ENCODE measurements at places on chromosomes 12 and 14.

DNA sequence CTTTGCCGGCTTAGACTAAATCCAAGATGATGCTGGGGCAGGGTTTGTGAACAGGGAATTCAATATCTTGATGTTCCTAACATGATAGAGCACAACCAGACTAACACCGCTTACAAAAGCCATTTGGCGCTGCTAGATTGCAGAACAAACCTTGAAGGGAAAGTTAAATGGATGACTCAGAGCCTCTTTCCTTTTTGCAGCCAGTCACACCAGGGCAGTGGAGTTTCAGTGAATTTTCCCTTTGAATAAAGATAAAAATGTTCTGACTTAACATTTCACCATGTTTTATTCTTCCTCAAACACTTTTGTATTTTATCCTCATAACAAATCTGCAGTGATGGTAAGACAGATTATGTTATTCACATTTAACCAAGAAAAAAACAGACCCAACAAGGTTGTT, 47.3 kb downstream of the PDE6H start:
- no peak for DNase-seq

- DNase-seq: no peak
Observed at GRCh38 chr12:69055706-69056105, 122.7 kb upstream of the CPM start.

DNA sequence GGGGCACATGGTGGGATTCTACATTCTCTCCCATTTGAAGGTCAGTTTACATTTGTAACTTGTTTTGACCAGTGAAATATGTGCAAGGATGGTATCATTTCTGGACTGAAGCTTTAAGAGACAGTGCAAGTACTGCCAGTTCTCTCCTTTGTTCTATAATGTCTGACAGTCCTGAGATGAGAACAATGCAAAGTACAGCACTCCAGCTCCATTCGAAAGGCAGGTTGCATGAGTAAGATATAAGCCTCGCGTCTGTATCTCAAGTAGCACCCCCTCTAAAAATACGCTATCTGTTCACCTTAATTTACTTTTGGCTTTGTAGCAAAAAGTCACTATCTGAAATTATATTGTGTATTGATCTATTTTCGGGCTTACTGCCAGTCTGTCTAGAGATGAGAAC, 1122.2 kb upstream of the TMEM132C start:
- DNase-seq: no peak

- DNase-seq: no peak
Observed at GRCh38 chr12:117842630-117843029, 126.2 kb downstream of the KSR2 start.

GRCh38 chr12:66296176-66296683, 6.1 kb upstream of the HELB start:
- no peak for DNase-seq

DNA sequence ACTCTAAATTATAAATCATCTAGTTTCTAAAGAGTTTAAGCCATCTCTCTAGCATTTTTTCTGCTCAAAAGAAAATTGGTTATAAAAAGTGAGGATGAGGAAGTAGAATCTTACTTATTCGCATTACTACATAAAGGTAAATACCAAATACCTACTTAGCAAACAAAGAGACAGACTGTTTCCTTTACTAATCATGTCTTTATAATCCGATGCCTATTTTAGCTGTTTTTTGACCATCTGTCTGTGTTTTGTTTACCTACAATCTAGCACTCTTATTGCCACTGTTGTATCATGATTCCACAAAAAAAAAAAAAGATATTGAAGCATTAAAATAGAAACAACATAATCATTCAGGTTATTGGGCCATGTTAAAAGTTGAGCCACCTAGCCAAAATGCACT, 396.2 kb downstream of the PAWR start:
- DNase-seq: no peak

- no peak for DNase-seq
Observed at GRCh38 chr14:95496111-95496681, 20.3 kb downstream of the SYNE3 start.

GRCh38 chr14:76040704-76041103, 55.1 kb downstream of the IFT43 start:
- no peak for DNase-seq

DNA sequence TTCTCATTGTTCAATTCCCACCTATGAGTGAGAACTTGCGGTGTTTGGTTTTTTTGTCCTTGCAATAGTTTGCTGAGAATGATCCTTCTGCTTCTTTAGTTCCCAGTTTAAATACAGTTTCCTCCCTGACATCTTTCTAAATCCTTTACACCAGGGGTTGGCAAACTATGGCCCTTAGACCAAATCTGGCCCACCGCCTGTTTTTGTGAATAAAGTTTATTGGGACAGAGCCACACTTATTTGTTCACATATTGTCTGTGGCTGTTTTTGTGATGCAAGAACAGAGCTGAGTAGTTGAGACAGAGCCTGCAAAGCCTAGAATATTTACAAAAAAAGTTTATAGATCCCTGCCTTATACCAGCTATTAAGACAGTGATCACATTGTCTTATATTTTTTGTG, 53.7 kb downstream of the SERPINA10 start:
- DNase-seq: no peak

GRCh38 chr14:30993071-30993470, 32.4 kb upstream of the AP4S1 start:
- no peak for DNase-seq

GRCh38 chr14:86091811-86092210, 561.9 kb downstream of the FLRT2 start:
- DNase-seq: no peak

GRCh38 chr14:69152181-69152901, 578 bp downstream of the DCAF5 start:
- DNase-seq: peak; percentile 32

GRCh38 chr14:91113829-91114078, at the start of gene DGLUCY:
TSS of gene DGLUCY (plus strand) at chr14:91114073. CDS start at chr14:91160295, 46,222 bp downstream.
- DNase-seq: peak; percentile 81

DNA sequence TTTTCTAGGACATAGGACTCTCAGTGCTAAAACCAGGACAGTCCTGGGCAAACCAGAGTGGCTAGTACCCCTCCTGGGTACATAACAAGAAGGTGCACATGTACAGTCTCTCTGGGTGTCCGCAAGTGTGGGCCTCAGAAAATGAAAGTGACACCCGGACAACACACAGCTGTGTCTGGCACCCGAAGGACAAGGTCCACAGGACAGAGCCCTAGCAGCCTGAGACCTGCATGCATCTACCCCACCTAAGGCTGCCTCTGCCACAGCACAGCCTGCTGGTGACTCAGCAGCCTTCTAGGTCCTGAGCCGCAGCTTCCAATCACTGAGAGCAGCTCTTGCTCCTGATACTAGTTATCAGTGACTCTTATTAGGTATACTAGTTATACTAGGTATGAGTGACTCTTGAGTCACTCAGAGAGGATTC, 784.1 kb upstream of the TBX3 start:
- peak; percentile 53 for DNase-seq

DNA sequence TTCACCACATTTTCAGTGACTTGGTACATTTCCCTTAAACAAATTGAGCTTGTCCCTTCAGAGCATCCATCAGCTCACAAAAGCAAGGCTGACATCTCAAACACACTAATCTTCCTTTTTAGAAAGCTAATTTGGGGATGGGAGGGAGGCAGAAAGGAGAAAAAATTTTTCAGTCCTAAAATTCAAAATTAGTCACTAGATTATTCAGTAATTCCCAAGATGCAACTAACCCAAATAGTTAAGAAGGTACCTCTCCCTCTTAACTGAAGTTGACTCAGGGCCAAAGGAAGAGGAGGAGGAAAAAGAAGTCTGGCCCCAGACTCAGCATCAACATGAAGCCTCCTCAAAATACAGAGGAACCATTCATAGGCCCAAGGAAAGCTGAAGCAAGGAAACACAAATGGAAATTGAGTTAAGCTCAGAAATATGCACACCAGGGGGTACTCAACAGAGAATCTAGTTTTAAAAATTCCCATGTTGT, 21.7 kb downstream of the CBX5 start:
- no peak for DNase-seq

- no peak for DNase-seq
Observed at GRCh38 chr12:69343885-69344612, 4.1 kb upstream of the LYZ start.

DNA sequence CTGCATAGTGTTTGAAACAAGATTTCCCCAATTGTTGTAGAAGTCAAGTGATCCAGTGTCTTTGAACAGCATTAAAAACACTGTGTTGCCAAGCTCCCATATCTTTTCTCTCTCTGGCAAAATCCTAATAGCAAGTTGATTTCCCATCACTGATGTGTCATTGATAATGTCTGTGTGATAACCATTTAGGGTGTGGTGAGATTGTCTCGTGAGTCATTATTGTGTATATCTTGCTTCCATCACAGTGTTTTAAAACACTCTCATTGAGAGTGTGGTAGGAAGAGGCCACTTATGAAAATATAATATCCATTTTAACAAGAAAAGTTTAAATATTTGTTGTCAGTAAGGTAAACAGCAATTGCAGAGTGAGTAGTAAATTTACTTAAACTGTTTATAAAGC, 74.7 kb downstream of the PRORP start:
- peak; percentile 66 for DNase-seq

- no peak for DNase-seq
Observed at GRCh38 chr12:93793983-93794382, 116.8 kb downstream of the CRADD start.

GRCh38 chr14:38405851-38406635, 150.2 kb upstream of the CLEC14A start:
- peak; percentile 0 for DNase-seq

DNA sequence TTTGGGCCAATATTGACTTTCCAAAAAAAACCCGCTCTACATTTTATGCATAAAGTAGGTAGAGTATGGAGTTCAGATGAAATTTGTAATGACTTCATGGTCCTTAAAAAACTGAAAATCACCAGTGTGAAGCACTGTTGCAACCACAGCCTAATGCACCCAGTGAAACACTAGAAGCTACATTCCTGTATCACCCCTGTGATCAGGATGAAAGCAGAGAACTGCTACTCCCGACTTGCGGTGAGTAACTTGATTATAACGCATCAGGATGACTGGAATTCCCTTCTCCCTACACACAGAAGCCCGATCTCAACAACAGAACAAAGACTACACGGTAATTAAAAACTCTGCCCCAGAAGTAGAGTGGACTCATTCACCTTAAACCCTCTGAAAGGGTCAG, 33.8 kb downstream of the SPTB start:
- DNase-seq: no peak

DNA sequence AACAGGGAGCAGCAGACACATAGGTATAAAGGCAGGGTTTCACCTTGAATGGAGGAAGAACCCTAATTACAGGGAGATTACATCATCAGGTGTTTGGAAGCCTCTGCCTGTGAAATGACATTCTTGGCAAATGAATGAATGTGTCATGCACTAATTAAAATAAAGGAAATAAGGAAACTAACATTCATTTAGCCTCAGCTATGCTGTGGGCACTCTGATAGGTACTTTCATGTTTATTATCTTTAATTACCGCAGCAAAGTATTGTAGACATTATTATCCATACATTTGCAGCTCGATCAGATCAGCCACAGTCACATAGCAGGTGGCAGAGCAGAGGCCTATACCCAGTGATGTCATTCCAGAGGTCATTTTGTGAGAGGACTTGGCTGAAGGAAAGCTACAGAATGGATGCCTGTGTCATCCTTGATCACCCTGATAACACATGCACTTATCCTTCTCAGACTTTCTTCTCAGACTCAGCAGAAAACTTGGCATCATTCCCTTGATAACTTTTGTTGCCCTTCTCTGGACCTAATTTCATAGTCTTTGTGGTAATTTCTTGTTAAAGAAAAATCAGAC, 18.4 kb downstream of the ZNF664 start:
- no peak for DNase-seq

DNA sequence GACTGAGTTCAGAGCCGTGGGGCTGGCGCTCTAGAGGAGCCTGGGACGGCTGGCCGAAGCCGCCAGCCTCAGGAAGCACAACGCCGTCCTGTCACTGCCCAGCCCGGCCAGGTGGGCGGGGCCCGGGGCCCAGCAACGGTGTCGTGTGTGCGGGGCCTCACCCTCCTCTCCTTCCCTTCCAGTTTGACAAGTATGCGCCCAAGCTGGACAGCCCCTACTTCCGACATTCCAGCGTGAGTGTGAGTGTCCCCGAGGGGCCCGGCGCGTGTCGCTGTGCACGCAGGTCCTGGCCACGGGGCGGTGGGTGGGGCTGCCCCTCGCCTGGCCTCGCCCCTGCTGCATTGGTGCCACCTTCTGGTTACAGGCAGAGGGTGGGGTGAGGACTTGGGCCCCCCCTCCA, 38.3 kb downstream of the LRCOL1 start:
- DNase-seq: no peak

All from A549 (cell line).